ENCODE measurements at places on chromosomes 1 and 21.

- DNase-seq: no peak
Measured at GRCh38 chr1:183977717-183978116, 59.8 kb downstream of the COLGALT2 start.

- DNase-seq: no peak
Measured at GRCh38 chr1:65263286-65263685, 46.1 kb upstream of the DNAJC6 start.

DNA sequence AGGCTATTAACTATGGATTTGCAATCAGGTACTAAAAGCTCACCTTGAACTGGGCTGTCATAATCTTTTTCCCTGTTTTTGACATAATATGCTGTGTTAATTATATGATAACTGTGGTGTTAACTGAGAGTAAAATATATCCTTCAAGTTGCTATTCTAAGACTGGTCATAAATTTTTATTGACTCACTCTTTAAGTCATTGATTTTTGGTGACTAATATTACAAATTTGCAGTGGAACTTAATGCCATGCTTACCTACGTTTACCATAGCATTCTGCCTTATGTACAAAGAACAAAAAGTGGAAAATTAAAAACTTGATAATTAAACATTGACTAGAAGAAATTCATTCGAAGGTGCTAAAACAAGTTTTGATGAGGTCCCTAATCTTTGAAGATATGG, 872.4 kb downstream of the BRINP3 start:
- DNase-seq: no peak

GRCh38 chr1:228004856-228005462, 1.8 kb upstream of the WNT3A start:
- no peak for DNase-seq

GRCh38 chr1:64881281-64881680, 85.1 kb downstream of the JAK1 start:
- DNase-seq: no peak

DNA sequence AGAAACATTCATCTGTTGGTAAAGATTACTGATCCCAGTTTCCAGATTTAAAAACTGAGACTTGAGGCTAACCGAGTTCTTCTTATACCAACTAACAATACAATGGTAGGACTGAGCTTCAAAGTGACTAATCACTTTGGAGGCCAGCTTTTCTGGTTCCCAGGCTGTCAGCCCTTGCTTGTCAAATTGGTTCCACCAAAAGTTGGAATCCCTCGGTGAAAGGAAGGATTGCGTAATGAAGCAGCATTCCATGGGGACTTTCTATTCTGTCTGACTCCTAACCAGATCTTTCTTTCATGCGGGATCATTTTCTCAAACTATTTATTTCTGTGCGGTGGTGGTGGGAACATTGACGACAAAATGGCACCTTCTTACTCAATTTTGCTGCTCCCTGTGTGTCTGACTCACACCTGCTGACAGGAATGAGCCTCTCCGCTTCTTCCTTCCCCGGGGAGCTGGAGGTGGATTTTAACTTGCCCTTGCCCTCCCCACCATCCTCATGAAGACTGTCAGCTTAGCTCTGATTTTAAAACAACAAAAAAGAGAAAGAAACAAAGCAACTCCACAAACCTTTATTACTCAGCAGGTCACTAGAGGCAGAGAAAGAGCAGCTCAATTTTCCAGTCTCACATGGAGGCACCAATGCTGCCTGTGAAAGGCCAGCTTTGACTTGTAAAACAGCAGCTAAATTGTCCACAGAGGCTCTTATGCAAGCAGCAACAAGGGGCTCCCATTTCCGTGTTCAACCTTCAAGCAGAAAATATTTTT, 32.9 kb upstream of the RASAL2 start:
- no peak for DNase-seq

DNA sequence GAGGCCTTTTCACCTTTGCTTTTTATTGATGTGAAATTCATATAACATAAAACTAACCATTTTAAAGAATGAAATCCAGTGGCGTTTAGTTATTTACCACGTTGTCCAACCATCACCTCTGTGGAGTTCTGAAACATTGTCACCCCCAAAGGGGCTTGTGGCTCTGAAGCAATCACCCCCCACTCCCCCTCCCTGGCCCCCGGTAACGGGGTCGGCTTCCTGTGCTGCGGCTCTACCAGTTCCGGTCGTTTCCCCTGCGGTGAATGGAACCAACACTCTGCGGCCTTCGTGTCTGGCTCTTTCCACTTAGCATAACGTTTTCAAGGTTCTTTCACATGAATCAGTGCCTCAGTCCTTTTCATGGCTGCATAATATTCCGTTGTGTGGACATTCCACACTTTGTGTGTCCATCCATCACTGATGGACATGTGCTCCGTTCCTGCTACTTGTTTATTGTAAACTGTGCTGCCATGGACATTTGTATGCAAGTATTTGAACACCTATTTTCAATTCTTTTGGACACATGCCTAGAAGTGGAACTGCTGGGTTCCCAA, 1.8 kb upstream of the ISG15 start:
- no peak for DNase-seq

Data from SJCRH30 (cell line).